ENCODE measurements at places on chromosomes 7 and 10. TPM values are rescaled to one million over a fixed set of nuclear protein-coding genes. Genes with fewer than 3 reads are reported as not detected.

SH2B2 gene
- 25.5 TPM for total RNA-seq

ZMIZ1 gene
- total RNA-seq = 67.5 TPM

CRYGN gene
- total RNA-seq = not detected

C7orf33 gene
- not detected for total RNA-seq

LRRC18 gene
- not detected for total RNA-seq

FAM180A gene
- total RNA-seq = 0.34 TPM

Data from lower leg skin (tissue), 4 donors.